ENCODE measurements at places on chromosomes 1 and 21.

DNA sequence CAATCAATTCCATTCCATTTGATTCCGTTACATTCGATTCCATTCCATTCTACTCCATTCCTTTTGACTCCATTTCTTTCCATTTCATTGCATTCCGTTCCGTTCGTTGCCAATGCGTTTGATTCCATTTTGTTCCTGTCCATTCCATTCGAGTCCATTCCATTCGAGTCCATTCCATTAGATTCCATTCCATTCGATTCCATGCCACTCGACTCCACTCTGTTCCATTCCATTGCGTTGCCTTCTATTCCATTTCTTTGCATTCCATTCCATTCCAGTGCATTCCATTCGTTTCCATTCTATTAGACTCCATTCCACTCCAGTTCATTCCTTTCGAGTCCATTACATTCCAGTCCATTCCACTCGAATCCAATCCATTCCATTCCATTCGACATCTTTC lies 2587.5 kb upstream of the TPTE start:
- no peak for DNase-seq

DNA sequence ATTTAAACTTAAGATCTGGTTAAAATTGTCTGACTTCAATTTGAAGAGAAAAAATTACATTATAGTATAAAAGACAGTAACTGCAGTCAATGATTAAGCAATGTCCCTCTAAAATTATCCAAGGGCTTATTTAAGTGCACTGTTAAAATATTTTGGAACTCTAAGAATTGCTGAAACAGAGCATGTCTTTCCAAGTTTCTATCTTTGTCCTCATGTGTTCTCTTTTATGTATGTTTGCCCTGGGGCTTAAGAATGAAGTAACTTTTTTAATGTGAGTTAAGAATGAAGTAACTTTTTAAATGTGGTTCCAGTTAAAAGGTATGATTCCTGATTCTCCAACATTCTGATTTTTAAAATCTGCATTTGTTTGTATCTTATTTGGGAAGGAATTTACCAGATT lies 69.0 kb upstream of the MARK1 start:
- no peak for DNase-seq

DNA sequence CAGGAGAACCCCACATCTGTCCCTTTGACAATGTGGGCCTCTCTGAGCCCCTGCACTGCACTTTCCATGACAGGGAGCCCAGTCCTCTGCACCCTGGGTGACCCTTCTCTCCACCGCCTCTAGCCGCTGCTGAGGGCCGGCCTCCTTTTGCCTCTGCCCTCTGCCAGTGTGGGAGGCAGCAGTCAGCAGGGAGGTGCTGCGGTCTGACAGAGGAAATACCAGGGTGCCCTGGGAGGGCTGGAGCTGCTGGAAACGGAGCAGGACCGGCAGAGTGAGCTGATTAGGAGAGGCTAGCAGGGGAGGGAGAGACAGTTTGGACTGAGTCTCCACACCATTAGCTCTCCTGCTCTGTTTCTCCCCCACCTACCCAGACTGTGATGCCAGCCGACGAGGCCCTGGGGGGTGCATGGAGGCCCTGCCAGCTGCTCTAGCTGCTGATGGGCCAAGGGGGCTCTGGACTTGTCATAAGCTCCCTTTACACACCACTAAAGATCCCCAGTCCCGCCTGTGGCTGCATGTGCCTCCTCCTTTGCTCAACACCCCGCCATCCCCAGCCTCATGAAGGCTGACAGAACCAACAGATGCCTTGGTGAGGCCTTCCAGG lies 171.1 kb upstream of the KLHDC7A start:
- DNase-seq, result no peak

- no peak for DNase-seq
Measured at GRCh38 chr21:37006486-37007291, at the start of gene RIPPLY3. Gene RIPPLY3 (plus strand): TSS chr21:37006702. CDS start chr21:37006773, 71 bp downstream.

DNA sequence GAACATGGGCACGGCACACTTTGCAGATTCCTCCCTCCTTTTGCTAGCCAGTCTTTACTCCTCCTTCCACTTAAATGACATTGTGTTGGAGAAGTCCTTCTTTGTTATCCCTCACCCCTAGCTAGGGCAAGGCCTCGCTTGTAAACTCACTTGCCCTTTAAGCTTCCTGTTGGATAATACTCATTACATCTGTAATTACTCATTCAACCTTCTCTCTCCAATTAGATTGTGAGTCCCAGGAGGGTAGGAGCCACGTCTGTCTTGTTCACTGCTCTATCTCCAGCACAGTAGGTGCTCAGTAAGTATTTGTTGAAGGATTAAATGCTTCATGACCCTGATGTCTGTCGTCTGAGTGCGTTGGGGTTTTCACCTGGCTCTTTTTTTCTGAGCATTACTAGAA lies 98.7 kb upstream of the USP24 start:
- DNase-seq, result no peak

- no peak for DNase-seq
Measured at GRCh38 chr1:247482747-247483146, 24.8 kb upstream of the OR2B11 start.

DNA sequence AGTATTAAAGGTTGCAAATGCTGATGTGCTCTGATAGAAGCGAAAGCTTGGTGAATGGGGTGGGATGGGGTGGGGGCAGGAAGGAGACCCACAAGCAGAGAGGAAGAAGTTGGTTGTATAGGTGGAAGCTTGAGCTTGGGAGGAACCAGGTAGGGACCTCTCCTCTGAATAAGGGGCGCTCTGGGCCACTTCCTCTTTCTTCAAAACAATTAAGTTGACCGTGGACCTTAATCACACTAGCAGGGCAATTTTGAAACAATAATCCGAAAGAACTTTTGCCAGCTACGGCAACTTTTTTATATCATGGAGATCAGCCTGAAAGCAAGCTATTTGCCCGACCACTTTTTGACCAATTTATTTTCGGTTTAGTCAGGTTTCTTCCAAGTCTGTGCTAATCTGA lies 1.9 kb upstream of the DYRK1A start:
- DNase-seq, result no peak

- no peak for DNase-seq
Measured at GRCh38 chr1:192574073-192574472, 1.5 kb upstream of the RGS1 start.

- no peak for DNase-seq
Measured at GRCh38 chr1:86713477-86713876, 9.1 kb downstream of the SH3GLB1 start.

DNA sequence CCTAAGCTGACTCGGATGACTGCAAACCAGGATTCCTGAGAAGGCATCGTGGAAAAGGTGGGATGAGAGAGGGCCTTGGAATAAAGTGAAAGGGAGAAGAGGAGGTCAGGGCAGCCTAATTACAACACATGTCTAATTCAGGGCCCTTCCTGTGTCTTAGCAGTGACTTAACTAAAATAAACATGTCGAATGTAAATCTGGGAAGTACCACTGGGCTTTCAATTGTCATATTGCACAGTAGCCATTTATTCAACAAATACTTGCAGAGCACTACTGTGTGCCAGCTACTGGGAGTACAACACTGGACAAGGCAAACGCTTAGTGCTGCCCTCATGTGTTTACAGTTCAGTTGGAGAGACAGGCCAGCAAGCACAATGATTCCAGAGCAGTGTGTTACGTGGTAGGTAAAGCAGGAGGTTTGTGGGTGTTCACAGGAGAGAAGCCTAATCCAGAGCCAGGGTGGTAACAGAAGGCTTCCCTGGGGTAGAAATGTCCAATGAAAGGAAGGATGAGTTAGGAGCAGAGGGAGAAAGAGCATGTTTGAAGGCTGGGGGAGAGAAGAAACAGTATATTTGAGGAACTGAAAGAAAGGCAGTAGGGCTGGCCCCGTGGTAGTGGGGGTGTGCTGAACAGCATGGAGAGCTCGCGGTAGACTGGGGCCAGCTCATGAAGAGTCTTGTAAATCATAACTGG lies 38.0 kb upstream of the RASAL2 start:
- no peak for DNase-seq

- DNase-seq, result no peak
Measured at GRCh38 chr21:21175798-21176334, 177.7 kb downstream of the NCAM2 start.

DNA sequence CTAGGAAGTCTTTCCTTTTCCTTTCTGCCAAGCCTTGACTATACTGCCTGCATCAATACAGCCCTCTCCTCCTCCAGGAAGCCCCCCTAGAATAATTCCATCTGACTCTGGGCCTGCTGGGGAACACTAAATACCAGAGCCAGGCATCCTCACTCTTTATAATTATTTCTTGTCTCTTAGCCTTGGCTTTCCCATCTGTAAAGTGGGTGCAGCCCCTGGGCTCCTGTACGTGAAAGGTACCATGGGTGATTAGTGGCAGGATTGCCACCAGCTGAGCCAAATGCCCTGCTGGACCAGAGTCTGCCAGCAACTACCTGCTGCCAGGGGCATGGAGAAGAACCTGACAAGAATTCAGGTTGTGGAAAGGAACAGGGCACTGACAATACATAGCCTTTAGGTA lies 58.7 kb downstream of the LGR6 start:
- DNase-seq, result no peak

GRCh38 chr1:192461684-192462083 lies 113.9 kb upstream of the RGS1 start:
- no peak for DNase-seq

DNA sequence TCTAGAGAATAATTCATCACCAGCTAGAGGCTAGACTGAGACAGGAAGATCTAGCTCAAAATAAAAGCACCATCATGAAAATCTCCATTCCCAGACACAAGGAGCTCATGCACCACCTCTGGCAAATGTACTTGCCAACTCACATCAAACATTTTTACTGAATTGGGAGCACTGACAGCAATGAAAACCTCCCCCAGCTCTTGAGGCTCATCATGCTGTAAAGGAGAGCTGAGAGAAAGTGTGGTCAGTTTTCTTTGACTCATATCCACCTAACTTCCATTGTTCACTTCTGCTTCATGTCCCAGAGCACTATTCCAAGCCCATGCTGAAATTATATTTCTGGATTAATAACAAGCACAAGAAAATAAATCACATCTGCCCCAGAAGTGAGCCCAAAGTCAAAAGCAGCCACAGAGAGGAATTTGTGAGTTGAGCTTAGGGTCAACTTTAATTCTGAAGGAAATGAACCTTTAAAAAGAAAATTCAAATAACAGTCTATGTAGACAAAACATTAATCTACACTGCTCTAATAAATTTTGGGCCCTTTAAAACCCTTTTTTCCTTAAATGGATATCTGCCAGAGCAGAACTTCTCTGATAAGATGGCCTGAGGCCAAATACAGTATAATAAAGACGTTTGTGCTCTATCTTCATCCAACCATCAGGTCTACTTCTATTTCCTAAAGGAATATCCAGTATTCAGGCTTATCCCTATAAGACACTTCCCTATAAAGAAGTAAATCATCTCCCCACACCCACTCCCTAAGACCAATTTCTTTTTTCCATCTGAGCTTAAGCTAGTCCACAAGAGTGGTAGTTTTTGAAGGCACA lies 85.9 kb upstream of the ADAM30 start:
- no peak for DNase-seq

- peak; percentile 69 for DNase-seq
Measured at GRCh38 chr1:15128520-15129313, 24.8 kb upstream of the TMEM51 start.

DNA sequence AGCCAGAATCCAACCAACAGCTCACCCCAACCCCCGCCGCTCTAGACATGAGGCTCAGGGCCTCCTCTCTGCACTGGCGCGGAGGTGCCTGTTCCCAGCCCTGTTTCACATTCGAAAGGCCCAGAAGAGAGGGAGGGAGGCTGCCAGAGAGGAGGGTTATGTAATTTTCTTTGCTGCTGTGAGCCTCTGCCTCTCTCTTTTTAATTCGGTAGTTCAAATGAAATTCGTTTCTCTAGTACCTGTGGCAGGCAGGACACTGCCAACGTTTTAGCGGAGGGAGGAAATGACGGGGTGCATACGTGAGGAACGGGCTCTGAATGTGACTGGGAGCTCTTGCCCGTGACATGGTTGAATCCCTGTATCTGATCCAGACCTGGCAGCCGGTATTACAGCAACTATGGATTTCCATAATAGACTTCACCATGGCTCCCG lies 9.4 kb downstream of the PRDM16 start:
- DNase-seq, result no peak

DNA sequence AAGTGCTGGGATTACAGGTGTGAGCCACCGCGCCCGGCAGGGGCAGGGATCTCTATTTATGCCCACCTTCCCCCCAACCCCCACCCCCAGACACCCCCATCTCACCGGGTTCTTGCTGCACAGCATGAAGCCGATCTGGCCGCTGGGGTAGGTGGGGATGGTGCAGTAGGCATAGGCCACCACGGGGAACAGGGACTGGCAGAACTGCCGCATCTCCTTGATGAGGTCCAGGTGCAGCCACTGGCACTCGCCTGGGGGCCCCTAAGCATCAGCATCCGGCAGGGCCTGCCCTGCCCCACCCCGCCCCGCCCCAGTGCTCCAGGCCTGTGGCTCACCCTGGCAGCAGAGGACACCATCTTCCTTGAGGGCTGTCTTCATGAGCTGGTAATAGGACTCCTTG lies 4.1 kb downstream of the SRM start:
- DNase-seq, result no peak

- DNase-seq, result no peak
Measured at GRCh38 chr1:202122639-202123335, at the start of gene GPR37L1. Gene GPR37L1 (plus strand): TSS chr1:202122917. CDS start chr1:202122964, 47 bp downstream.

DNA sequence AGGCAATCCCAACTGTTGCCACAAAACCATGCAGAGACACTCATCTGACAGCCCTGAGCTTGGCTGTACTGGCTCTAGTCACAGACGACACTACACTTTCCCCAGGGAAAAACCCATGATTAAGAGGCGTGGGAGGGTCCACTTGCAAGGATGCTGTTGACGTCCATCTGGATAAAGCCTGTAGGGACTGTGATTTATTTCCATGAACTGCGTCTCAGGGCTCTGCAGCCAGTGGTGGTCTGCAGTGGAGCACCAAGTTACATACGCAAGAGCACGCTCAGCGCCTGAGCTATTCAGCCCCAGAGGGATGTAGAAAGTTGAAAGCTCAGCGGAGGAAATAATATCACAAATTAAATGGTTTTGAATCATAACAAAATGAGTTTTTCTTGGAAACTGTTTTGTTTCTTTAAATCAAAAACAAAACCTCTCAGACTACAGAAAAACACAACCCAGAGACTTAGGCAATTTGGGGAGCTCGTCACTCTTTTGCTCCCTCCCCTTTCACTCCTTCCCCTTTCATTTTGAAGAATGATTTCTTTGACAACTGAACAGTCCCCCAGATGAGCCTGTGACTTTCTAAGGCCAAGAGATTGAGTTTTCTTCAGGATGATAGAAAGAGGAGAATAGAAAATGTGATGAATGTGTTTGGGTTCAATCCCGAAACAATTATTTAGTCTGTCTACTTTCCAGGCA lies 71.2 kb downstream of the NGF start:
- DNase-seq, result no peak

DNA sequence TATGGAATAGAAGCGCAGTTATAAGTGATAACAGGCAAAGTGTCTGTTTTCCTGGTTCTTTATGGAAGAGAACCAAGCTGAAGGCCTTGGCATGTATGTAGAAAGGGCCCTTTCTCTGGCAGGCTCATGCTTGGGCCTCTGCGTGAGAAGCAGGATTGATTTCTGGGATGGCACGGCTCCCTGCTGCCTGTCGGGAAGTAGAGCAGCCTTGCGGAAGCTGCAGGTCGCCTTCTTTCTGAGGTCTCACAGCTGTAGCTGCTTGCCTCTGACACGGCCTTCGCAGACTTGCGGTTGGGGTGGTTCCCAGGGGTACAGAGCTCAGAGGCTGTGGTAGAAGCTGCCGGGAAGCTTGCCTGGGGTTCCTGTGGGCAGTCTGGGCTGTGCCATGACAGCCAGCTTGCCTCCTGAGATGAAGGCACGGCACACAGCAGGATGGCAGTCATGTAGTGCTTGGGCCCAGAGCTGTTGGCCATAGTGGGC lies 39.4 kb downstream of the TRAPPC10 start:
- DNase-seq, result no peak

Measured in activated CD4-positive, alpha-beta T cell treated with anti-CD3 and anti-CD28 coated beads, Interleukin-2, amount 50 U/mL, for 1 hour (primary cell).